Kidney epithelial cell (primary cell): ENCODE measurements at places on chromosomes 2 and 18. TPM values are rescaled to one million over a fixed set of nuclear protein-coding genes. Genes with fewer than 3 reads are reported as not detected.

HS1BP3 gene
- 41.7 and 42.4 TPM in 2 replicates for total RNA-seq

COLEC11 gene
- not detected in 2 replicates for total RNA-seq

PRKAG3 gene
- total RNA-seq = not detected in 2 replicates

ARHGAP25 gene
- total RNA-seq = 0.08 TPM in 1 of 2 replicates, not detected in the other

EFHD1 gene
- total RNA-seq = 3.6 and 6.5 TPM in 2 replicates

KCNG2 gene
- total RNA-seq = not detected in 2 replicates

TLK1 gene
- 19.9 and 24.4 TPM in 2 replicates for total RNA-seq

NMUR1 gene
- total RNA-seq = not detected in 2 replicates

MLPH gene
- total RNA-seq = 27.3 and 44.6 TPM in 2 replicates

TNFAIP6 gene
- 0.96 and 2.3 TPM in 2 replicates for total RNA-seq

BMP10 gene
- total RNA-seq = not detected in 2 replicates

COBLL1 gene
- total RNA-seq = 57.2 and 60.8 TPM in 2 replicates

CPS1 gene
- total RNA-seq = 1.2 and 3.8 TPM in 2 replicates

POTEJ gene
- total RNA-seq = not detected in 2 replicates

SCRN3 gene
- total RNA-seq = 20.6 and 23.9 TPM in 2 replicates

PRSS56 gene
- not detected in 2 replicates for total RNA-seq

PHLPP1 gene
- total RNA-seq = 4.4 and 5.2 TPM in 2 replicates

HOXD3 gene
- 5.4 and 9.2 TPM in 2 replicates for total RNA-seq

SIX2 gene
- 0.27 and 0.96 TPM in 2 replicates for total RNA-seq

ZNF516 gene
- 48.2 and 56.1 TPM in 2 replicates for total RNA-seq

LOXHD1 gene
- total RNA-seq = 0.08 and 0.14 TPM in 2 replicates

CYS1 gene
- total RNA-seq = 9.8 and 12.2 TPM in 2 replicates

REL gene
- 6.7 and 8.6 TPM in 2 replicates for total RNA-seq

INHA gene
- not detected in 2 replicates for total RNA-seq

AFF3 gene
- 13.9 and 16.0 TPM in 2 replicates for total RNA-seq

CKAP2L gene
- 2.5 and 5.6 TPM in 2 replicates for total RNA-seq

DSG4 gene
- total RNA-seq = not detected in 2 replicates

SGO2 gene
- total RNA-seq = 3.4 and 5.4 TPM in 2 replicates

PTPN4 gene
- 11.5 and 18.0 TPM in 2 replicates for total RNA-seq

IL36B gene
- total RNA-seq = not detected in 2 replicates

KIF1A gene
- 178 and 203 TPM in 2 replicates for total RNA-seq

FNDC4 gene
- total RNA-seq = 28.2 and 30.0 TPM in 2 replicates

TSN gene
- 64.1 and 65.2 TPM in 2 replicates for total RNA-seq

HOXD10 gene
- 5.1 and 5.6 TPM in 2 replicates for total RNA-seq

MERTK gene
- total RNA-seq = 2.7 and 4.1 TPM in 2 replicates

ZAP70 gene
- total RNA-seq = 0.55 TPM in 1 of 2 replicates, not detected in the other

FAM237A gene
- not detected in 2 replicates for total RNA-seq

MFF gene
- total RNA-seq = 94.8 and 112 TPM in 2 replicates

FABP1 gene
- not detected in 2 replicates for total RNA-seq

MARCO gene
- total RNA-seq = 0.14 and 0.33 TPM in 2 replicates

GKN1 gene
- total RNA-seq = 0.25 TPM in 1 of 2 replicates, not detected in the other

FBLN7 gene
- total RNA-seq = 0.14 and 1.0 TPM in 2 replicates

SOX11 gene
- 75.6 and 81.7 TPM in 2 replicates for total RNA-seq

FHOD3 gene
- total RNA-seq = 47.2 and 57.3 TPM in 2 replicates

SRD5A2 gene
- total RNA-seq = under 0.01 and 0.17 TPM in 2 replicates

MOB4 gene
- total RNA-seq = 37.1 and 55.4 TPM in 2 replicates

MSTN gene
- total RNA-seq = not detected in 2 replicates

KATNAL2 gene
- total RNA-seq = 0.88 and 1.4 TPM in 2 replicates

SLC19A3 gene
- total RNA-seq = 0.07 and 0.25 TPM in 2 replicates

PAIP2B gene
- 1.9 and 2.9 TPM in 2 replicates for total RNA-seq
